ENCODE measurements at places on chromosomes 5 and 9.

DNA sequence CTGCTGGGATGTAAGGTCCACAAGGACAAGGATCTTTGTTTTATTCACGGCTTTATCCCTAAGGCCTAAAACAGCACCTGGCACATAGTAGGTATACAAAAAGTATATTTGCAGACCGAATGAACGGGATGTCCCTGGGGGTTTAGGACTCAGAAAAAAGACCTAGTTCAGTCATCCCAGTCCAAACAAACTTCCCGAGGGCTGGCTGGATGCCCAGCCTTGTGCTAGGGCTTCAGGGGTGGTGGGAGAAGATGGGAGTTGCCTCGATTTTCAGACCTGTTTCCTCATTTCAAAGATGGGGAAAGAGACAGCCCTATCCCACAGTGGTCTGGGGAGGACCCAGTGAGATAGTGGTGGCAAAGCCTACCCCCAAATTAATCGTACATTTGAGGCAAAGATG, 3.0 kb upstream of the PROB1 start:
- DNase-seq: no peak

DNA sequence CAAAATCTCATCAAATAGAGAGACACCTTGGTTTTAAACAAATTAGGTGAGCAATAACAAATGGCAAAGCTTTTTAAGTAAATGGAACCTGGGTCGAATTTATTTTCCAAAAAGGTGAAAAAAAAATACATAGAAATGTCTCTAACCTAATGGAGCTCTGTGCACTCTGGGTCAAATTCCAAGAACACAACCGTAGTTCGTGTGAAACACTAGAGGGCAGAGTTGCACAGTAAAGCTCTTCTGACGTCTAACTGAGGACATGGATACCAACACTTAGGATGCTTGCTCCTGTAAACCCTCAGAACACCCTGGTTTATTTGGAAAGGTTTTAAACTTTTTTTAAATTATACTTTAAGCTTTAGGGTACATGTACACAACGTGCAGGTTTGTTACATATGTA, 18.9 kb downstream of the MARCHF11 start:
- DNase-seq: no peak

DNA sequence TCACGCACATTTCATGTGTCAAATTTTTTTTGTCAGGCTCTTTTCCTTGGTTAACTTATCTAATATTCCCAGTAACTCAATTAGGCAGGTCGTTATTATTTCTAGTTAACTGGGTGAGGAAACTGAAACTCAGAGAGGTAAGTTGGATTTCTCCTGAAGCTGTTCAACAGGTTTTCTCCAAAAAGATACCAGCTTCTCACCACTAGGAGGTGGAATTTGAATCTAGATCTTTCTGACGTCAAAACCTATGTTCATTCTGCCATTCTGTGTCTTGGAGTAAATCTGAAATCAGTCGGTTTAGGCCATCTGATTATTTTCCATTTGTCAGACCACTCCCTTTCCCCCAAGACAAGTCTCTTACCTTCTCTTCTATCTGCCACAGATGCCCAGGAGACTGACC, 572.9 kb downstream of the ACTL7B start:
- no peak for DNase-seq

DNA sequence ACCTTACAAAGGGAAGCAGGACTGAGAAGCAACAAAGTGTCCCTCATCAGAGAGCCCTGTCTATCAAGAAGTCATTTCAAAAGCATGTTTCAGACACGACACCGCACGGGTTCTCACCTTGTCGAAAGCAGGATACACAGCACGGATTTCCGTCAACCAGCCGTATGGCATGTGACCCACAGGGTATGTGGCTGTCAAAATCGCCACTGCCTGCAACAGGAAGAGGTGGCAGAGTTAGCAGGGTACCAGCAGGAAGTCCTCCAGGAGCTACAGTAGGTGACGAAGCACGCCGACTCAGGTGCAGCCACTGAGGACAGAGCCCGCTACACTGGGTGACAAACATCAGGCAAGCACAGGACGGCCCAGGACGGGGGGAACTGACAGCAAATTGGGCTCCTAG, 81.2 kb downstream of the OTULIN start:
- no peak for DNase-seq

- DNase-seq: no peak
Measured at GRCh38 chr5:39198127-39198526, 21.2 kb downstream of the FYB1 start.

DNA sequence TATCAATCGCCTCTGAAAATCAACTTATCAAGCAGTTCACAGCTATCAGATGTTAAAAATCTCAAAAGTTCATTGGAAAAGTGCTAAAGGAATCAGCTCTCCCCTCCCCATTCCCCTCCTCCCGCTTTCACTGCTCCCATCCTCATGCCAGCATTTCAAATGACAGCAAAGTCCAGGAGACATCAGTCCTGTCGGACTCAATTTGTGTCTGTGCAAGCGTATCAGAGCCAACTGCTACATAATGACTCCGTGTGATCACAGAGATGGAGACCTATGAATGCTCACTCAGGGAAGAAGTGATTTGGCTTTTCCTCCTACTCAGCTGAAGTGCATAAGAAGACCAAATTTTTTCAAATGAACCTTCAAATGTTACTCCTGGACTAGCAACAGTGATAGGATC, 937.2 kb upstream of the DMAC1 start:
- no peak for DNase-seq

DNA sequence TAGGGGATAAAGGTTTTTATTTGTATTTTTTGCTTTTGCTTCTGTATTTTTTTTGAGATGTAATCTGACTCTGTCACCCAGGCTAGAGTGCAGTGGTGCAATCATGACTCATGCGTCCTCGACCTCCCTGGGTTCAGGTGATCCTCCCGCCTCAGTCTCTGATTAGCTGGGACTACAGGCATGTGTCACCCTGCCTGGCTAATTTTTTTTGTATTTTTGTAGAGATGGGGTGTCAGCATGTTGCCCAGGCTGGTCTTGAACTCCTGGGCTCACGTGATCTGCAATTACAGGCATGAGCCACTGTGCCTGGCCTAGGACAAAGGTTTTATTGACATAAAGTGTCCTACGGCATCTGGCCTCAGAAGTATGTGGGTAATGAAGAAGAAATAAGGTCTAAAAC, 297.1 kb upstream of the C9orf72 start:
- DNase-seq: peak; percentile 7

DNA sequence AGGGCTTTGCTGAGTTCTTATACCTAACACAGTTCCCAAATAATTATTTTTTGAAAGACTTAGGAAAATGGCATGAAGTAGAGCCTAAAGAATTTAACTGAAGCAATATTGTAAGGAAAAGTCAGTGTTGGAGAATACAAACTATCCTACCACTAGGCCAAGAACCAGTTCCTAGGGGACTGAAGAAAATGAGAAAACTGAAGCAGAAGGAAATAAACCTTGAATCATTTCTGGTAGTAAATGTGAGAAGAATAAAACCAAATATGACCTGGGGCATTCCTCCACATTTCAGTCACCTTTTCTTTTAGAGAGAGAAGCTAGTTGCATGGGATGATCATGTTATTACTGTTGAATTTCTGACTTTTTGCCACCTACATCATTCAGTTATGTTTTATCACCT, 1393.9 kb upstream of the C9orf72 start:
- no peak for DNase-seq

- no peak for DNase-seq
Measured at GRCh38 chr5:35035271-35035670, 12.5 kb downstream of the AGXT2 start.

GRCh38 chr5:176526462-176526861, 10.7 kb downstream of the RNF44 start:
- DNase-seq: no peak

DNA sequence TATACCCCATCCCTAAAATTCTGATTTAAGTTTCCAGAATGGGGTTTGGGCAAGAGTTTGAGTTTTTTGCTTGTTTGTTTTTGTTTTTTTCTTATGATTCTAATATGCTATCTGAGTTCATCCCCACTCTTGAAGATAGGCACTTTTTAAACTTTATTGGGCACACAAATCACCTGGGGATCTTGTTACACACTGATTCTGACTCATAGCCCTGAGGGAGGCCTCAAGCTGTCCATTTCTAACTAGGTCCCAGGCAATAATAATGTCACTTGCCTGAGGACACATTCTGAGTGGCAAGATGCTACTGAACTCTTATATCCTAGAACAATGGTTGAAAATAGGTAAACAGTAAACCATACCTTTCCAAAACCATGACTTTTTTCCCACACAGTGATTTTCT, 22.8 kb upstream of the ABLIM3 start:
- DNase-seq: no peak

- DNase-seq: no peak
Measured at GRCh38 chr5:151742870-151743294, 15.5 kb downstream of the ATOX1 start.

- no peak for DNase-seq
Measured at GRCh38 chr5:100584069-100584468, 48.9 kb downstream of the FAM174A start.

GRCh38 chr5:57429513-57430120, 53.0 kb downstream of the ACTBL2 start:
- DNase-seq: no peak

- no peak for DNase-seq
Measured at GRCh38 chr9:15227491-15227890, 79.5 kb downstream of the TTC39B start.

GRCh38 chr9:94699715-94700373, 26.7 kb upstream of the AOPEP start:
- DNase-seq: no peak

DNA sequence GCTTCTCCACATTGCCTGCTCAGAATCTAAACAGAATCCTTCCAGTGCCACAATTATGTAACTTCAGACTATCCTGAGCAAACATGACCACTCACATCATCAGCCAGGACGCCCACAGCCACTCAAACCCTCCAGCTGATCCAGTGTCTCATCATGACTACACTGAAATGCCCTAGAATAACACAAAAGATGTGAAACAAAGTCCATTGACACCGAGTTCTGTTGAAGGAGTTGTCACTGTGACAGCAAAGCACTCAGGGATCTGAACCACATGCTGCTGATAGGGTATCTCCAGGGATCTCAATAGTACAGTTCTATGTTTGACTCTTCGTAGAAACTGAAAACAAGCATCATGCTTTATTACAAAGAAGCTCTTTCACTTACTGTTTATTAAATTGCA, 150.2 kb downstream of the GABBR2 start:
- DNase-seq: no peak

- DNase-seq: no peak
Measured at GRCh38 chr9:126631254-126631653, 17.5 kb downstream of the LMX1B start.

GRCh38 chr9:71115448-71115975, 5.9 kb downstream of the TRPM3 start:
- DNase-seq: no peak

DNA sequence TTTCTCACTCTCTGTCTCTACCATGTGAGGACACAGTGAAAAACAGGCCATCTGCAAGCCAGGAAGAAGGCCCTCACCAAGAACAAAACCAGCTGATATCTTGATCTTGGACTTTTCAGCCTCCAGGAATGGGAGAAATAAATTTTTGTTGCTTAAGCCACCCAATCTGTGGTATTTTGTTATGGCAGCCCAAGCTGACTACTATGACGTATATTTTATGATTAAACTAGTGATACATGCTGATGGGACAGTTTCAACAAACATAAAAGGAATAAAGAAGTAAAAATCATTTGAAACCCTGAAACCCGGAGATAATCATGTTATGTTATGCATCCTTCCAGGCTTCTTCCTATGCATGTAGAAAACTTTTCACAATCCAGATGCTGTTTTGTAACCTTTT, 71.5 kb upstream of the ERBIN start:
- no peak for DNase-seq

GRCh38 chr5:159774476-159775031, 141.7 kb upstream of the ADRA1B start:
- no peak for DNase-seq

DNA sequence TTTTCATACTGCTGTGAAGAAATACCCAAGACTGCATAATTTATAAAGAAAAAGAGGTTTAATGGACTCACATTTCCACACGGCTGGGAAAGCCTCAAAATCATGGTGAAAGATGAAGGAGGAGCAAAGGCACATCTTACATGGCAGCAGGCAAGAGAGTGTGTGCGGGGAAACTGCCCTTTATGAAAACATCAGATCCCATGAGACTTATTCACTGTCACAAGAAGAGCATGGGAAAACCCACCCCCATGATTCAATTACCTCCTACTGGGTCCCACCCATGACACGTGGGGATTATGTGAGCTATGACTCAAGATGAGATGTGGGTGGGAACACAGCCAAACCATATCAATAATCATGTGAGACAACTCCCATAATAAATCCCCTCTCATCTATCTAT, 8.7 kb downstream of the TTC39B start:
- DNase-seq: no peak

GRCh38 chr5:151238303-151238741, 14.4 kb upstream of the CCDC69 start:
- DNase-seq: no peak

- peak; percentile 14 for DNase-seq
Measured at GRCh38 chr5:157917899-157918809, 59.2 kb upstream of the CLINT1 start.

- DNase-seq: no peak
Measured at GRCh38 chr9:4831119-4831518, 38.4 kb downstream of the RCL1 start.

Measured in NK-92 treated with Interleukin-12 subunit alpha and Interleukin-12 subunit beta, amount 100 ng/mL, for 24 hours (cell line).